ENCODE measurements at places on chromosomes 5 and 9.

DNA sequence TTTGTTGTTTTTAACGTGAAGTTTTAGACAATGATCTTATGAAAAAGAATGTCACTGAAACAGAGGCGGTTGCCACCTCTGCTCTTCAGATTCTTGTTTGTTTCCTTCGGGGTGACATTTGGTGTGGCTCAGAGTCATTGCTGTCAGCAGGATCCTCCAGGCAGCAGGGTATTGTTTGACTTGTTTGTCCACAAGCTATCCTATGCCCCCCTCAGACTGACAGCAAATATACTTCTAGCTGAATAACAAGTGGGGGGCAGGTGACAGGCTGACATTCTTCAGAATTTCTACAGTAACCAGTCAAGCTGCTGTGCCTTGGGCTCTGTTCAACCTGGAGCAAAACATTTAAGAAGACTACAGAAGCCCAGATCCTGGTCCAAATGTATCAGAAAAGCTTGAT is 383.3 kb downstream of the YTHDC2 start:
- DNase-seq, result no peak

GRCh38 chr9:111197256-111197655 is 132.8 kb downstream of the OR2K2 start:
- no peak for DNase-seq

- no peak for DNase-seq
Measured at GRCh38 chr5:5933651-5934050, 444.7 kb downstream of the MED10 start.

- no peak for DNase-seq
Measured at GRCh38 chr5:180281706-180282105, 10.2 kb downstream of the MAPK9 start.

- no peak for DNase-seq
Measured at GRCh38 chr5:60671899-60672692, 27.9 kb downstream of the DEPDC1B start.

- peak; percentile 50 for DNase-seq
Measured at GRCh38 chr9:134433101-134433500, 106.8 kb downstream of the RXRA start.

DNA sequence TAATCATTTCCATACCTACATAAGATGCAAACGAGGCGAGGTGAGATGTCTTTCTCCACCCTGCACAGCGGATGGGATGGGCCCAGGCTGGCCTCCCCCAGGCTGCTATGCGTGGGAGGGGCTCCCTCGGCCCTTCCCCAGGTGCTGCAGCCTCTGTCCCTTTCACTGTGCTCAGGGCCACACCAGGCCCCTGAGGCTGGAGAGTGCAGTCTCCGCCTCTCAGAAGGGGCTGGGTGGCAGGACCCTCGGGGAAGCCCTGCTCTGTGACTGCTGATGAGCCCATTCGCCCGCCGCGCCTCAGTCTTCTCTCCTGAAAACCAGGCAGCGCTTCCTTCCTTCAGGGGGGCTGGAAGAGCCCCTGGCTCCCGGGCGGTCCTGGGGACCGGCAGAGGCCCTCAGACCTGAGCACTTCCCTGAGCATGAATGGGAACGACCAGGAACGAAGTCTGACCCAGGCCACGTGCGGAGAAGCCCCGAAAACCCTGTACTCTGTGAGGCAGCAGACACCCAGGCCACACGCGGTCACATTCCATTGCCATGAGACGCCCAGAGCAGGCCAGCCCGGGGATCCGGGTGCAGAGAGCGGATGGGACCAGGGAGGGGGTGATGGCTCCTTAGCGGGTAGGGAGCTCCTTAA is 21.9 kb upstream of the NOTCH1 start:
- peak; percentile 88 for DNase-seq

DNA sequence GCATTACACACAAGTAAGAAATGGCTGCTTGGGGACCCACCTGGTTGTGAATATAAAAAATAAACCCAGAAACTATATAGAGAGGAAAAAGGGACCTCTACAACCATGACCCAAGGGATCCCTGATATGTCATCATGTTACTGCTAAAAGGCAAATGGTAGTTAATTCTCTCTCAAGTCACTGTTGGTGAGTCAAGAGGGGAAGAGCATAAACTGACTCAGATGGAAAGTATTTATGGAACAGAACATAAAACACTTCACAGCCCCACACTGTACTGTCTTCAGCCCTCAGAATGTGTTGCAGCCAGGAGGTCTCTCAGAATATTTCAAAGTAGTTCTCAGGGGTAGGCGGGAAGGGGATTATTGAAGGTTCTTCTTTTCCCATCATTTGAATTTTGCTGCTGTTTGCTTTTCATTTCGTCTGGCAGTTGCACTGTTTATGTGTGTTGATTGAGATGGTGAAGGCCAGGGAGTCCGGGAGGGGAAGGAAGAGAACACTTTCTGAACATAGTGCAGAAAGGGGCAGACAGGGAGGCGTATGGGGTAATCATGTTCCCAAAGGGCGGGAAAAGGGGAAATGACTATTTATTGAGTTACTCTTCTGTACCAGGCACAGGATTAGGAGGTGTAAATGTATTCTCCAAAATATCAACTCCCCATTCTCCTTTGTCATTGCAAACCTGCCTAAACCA is 85.5 kb downstream of the TEK start:
- peak; percentile 52 for DNase-seq

- DNase-seq, result no peak
Measured at GRCh38 chr5:162956570-162956969, 480.8 kb upstream of the CCNG1 start.

DNA sequence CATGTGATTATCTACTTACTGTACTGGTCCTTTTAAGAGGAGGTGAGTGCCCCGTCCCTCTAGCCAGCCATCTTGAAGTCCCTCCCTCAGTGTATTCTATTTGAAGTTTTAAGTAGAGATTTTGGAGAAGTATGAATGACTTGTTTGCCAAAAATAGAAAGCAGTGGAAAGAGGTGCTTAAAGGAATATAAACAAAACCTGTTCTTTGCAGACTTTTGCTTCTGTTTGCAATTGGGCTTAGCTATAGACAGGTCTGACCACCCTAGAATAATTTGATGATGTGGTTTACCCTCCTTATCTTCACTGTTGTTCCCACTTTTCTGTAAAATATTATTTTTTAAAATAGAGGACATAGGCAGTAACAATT is 21.2 kb downstream of the OSMR start:
- DNase-seq, result no peak

GRCh38 chr5:136811551-136811950 is 446.2 kb upstream of the TRPC7 start:
- DNase-seq, result peak; percentile 25

DNA sequence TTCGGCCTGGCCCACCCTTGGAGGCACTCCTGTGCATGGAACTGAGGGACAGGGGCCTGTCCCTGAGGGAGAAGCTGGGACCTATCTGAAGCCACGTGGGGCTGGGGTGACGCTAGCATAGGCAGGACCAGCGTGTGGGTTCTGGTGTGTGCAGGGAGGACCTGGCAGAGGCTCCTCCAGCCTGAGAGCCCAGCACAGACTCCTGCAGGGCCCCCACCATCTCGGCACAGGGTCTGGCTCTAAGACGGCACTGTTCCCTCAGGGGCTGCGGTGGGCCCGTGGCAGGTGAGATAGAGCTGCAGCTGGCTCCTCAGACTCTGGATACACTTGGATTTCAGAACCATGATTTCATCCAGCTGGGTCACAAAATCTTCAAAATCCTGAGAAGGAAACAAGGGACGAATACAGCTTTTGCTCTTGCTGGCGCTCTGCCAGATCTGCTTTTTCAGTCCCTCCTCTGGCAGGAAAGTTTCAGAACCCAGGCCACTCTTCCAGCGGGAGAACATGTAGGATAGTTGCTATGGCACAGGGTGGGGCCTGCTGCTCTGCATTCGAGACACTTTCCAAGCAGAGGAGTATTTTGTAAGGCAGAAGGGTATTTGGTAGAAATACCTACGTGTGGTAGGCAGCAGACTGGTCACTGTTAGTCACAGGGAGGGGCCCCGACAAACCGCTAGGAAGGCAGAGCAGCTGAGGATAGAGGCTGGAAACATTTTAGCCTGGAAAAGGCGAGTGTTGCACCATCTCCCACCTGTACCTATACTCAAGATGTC is 74.7 kb downstream of the KIF24 start:
- peak; percentile 68 for DNase-seq

GRCh38 chr9:136092353-136092650 is 2.8 kb downstream of the NACC2 start:
- no peak for DNase-seq

DNA sequence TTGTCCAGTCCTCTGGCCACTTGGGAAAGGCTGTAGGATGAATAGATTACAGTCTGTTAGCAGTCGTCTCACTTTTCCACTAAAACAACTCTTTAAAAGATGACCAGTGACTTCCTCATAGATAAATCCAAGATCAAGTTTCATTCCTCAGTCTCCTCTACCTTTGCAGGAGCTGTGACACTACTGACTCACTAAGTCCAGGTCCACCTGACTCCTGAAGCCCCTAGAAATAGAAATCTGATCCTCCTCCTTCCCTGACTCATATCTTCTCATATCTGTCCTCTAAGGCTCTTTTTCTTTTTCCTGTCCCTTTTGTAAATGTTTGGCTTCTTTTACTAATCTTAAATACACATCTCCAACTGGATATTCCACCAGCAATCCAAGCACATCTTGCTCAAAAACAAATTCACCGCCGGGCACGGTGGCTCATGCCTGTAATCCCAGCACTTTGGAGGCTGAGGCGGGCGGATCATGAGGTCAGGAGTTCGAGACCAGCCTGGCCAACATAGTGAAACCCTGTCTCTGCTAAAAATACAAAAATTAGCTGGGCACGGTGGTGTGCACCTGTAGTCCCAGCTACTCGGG is 2.6 kb downstream of the CCDC125 start:
- DNase-seq, result no peak

- no peak for DNase-seq
Measured at GRCh38 chr9:32867026-32867425, 83.7 kb downstream of the TMEM215 start.

- DNase-seq, result no peak
Measured at GRCh38 chr5:110812639-110813038, 73.8 kb downstream of the SLC25A46 start.

DNA sequence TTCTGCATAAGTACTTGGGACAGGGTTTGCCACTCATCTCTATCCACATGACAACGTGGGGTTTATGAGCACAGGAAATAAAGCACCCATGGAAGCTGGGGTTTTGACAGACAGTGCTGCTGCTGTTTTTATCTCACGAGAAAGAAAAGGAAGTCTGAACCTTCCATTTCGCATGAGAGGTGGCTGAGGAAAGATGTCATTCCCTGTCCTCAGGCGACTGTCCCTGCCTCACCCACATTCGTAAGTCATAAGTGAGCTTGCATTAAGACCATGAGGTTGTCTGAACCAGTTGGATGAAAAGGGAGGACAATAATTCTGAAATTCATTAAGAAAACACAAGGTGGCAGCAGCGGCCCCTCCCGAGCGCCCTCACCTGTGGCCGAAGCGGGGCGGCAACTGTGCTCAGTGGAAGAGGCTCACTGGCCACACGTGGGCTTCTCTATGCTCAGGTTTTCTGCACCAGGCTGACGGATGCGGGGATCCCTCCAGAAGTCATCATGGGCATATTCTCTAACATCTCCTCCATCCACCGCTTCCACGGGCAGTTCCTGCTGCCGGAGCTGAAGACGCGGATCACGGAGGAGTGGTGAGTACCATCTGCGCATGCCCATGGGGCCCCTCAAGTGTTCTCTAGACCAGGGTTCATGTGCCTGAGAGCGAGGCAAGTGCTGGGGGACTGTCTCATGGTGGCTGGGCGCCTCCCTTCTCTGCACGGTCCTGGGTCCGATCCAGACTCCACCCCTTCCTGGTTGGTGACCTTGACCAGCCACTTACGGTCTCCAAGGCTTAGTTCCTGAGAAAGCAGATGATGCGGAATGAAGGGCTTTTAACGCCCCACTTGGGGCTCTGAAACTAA is 54.7 kb upstream of the SUSD3 start:
- DNase-seq, result peak; percentile 19

DNA sequence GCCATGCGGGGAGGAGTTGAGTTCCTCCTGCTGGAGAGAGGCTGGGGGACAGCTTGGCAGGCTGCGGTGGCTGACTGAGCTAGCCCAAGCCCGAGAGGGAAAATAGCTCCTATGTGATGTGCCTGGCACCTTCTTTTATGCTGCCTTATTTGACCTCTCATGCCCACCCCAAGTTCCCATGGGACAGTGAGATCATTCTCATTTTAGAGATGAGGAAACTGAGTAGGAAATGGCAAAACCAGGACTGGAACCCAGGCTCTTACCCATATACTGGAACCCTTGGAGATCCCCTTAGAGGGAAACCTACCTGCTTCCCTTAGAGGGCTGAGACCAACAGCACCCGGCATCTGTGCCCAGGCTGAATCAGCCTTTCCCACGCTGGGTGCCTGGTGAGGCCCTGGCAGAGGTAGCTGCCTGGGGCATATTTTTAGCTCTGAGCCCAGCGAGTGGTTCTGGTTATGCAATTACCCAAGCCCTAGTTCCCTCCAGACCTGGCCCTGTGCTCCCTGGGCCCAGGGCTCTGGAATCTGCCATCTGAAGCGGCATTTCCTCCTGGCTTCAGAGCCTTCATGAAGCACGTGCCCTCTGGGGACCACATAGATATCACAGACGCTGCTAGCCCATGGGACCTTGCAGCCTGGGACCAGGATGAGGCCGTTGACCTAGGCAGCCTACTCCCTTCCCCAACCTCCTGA is 23.6 kb downstream of the COL27A1 start:
- DNase-seq, result peak; percentile 29

DNA sequence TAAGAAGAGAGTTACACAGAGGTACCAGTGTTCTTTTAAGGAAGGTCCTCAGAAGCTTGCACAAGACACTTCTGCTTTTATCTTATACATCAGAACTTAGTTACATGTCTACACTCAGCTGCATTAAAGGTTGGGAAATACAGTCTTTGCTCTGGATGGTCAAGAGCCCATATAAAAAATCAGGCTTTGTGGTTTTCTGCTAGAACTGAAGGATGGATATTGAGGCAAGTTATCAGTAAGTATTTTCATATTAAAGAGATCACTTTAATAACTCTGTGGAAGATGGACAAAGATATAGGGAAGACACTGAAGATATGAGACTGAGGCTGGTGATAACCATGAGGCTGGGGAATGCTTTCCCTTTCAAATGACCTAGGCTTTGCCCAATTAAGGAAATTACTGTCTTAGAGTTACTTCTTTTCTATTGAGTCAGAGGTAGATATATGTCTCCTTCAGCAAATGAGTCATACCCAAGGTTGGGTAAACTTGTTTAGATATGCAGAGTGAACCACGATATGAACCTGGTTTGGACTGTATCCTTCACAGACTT is 87.0 kb upstream of the TNC start:
- peak; percentile 90 for DNase-seq

DNA sequence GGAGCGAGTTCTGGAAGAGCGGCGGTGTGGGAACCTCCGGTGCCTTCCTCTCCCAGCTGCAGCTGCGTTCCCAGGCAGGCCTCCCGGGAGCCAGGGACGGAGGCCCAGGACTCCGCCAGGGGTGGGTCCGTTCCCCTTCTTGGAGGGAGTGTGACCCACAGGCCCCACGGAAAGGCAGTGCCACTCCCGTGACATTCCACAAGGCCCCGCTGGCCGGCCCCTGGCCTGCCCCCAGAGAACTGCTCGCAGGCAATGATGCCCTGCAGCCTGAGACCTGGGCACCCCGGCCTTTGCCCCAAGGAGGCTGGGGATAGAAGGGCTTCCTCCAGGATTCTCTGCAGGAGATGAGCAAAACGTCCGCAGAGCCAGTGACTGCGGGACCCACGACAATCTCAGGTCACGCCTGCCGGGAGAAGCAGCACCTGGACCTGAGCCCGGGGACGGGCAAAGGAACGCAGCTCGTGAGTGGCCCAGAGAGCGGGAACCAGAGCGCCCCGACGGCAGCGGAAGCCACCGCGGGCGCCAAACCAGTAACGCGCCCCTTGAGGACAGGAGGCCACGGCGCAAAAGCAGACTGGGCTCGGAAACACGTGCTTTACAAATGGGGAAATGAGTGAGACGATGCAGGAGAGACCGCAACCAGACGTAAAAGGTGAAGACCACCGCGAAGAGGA is 9.3 kb downstream of the OBP2B start:
- no peak for DNase-seq

Data from NCI-H226 (cell line).